Activated T-cell treated with anti-CD3 and anti-CD28 coated beads for 1 hour (primary cell): ENCODE measurements at places on chromosomes 6 and 20.

DNA sequence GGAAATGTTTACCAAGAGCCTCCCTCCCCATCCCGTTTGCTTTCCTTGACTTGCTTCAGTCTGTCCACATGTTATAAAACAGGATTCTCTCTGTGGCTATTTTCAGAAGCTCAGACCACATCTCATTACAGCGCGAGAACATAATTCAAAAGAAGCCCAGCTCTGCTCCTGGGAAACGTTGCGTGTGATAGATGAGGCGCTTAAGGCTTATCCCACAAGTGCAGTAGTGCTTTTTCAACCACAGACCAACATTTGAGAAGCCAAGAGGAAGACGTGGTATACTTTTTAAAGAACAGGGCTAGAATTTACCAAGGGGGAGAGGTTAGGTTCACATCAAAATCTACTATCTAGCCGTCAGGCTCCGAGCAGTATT, 239.5 kb downstream of the SLC24A3 start:
- DNase-seq, result no peak

DNA sequence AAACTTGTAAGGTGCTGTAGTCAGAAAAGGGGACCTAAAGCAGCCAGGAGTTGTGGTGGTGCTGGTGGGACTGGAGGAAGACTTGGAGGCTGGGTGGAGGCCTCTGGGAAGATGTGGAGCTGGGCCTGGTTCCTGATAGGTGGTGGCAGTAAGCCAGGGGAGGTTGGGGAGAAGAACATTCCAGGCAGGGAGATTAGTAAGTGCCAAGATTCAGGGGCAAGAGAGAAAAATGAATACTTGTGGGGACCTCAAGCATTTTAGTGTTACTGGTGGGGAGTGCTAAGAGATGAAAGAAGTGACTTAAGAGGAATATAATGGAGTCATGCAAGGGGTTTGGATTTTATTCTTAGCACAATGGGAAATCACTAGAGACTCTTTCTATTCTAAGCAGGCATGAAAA, 79.0 kb upstream of the B3GAT2 start:
- DNase-seq, result no peak

DNA sequence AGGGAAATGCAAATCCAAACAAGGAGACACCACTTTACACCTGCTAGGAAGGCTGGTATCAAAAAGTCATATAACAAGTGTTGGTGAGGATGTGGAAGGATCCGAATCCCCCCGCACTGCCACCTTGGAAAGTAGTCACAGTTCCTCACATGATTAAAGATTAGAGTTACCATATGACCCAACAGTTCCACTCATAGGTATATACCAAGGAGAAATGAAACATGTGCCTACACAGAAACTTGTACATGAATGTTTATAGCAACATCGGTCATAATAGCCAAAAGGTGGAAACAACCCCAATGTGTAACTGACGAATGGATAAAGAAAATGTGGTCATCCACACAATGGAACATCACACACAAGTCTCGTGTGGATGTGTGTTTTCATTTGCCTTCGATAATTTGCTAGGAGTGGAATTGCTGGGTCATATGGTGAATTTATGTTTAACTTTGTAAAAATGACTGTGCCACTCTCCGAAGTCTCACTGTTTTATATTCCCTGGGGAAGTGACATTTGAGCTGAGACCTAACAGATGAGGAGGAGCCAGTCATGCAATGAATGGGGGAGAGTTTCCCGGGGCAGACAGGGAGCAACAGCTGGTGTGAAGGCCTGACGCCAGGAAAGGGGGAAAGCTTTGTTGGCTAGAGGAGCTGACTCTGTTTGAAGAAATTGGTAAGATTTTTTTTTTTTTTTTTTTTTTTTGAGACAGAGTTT, 125.9 kb upstream of the MLN start:
- no peak for DNase-seq

DNA sequence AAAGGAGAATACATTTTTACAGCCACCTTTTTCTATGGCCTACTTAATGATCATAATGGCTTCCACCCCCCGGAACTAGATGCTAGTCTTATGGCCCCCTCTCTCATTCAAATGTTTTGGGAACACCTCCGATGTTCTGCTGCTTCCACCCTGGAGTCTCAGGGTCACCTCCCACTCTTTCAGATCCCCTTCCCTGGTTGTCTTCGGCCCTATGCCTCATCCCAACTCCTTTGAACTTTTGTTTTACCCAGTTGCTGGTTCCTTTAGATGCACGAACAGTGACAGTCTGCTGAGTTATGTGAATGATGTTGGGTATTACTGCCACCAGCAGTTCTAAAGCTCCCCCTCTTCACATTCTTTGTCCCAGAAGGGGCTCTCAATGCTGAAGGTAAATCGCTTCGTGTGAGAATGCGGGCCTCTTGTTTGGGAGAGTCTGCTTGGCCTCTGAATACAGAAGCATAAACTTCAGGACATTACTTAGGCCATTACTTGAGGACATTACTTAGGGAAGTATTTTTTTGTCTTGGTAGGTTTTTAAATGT, 309.1 kb downstream of the SOX4 start:
- DNase-seq, result no peak

DNA sequence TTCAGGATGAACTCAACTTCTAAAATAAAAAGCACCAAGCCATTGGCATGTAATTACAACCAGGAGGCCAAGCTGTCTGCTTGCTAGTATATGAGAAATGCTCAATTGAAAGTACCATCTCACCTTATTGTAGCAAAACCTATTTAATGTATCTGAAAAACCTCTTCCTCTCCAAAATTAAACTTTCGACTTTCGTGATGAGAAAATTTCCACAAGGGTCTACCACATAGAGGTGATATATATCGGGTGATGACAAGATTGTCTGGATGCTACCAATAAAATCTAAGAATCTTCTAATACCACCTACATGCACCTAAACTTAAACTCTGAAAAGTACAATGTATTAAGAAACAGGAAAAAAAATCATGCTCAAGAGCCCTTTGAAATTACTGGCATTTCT, 74.2 kb downstream of the ATXN1 start:
- no peak for DNase-seq

GRCh38 chr6:109008537-109009235, 86.0 kb downstream of the SESN1 start:
- DNase-seq, result no peak

DNA sequence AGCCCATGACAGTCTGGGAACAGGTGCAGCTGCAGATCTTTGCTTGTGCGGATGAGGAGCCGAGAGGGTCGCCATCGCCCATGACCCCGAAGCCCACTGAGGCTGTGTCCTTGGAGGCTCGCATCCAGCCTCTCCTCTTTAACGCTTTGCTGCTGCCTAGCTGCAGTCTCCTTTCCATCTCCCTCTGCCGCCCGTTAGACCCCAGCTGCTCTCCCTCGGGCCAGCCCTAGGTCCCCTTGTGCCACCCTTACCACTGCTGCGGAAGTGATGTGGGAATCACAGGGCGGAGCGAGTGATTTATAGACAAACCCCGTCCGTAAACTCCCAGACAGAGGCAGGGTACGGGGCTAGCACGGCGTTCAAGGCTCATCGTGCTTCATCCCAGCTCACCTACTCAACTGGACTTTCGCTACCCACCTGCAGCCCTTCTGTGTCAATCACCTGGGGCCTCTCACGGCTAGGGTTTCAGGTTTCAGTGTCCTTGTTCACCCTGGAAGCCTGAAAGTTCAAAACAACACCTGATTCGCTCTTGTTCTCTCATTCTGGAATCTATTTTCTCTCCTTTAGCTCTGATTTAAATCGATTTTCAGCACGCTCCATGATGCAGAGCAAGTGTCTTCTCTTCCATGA, 76.1 kb downstream of the PAX1 start:
- no peak for DNase-seq

GRCh38 chr6:134590449-134590848, 272.5 kb upstream of the SGK1 start:
- no peak for DNase-seq

GRCh38 chr6:78031228-78031627, 378.4 kb downstream of the MEI4 start:
- DNase-seq, result no peak

DNA sequence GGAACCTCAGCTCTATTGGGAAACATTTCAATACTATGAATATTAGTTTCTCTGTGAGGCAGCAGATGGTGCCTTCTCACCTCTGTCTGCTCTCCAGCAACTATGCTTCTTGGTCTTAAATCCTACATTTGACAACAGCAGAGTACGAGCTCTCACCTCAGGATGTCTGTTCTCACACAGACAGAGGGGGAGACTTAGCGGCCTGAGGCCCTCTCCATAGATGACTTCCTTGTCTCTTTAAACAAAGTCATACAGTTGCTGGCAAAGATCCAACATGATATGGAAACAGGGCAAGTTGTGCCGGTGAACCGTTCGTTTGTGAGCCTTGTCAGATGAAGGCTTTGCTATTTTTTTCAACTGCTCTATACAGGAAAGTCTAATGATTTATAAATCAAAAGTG, 43.7 kb upstream of the GABRR1 start:
- DNase-seq, result no peak

- DNase-seq, result no peak
Measured at GRCh38 chr6:38143191-38144150, 323.9 kb downstream of the ZFAND3 start.

- DNase-seq, result no peak
Measured at GRCh38 chr6:87174078-87174579, 18.8 kb downstream of the ZNF292 start.

GRCh38 chr6:15389765-15390723, 144.2 kb downstream of the JARID2 start:
- no peak for DNase-seq

- no peak for DNase-seq
Measured at GRCh38 chr6:34953061-34954025, 64.3 kb downstream of the ANKS1A start.

GRCh38 chr6:136641166-136641565, 90.9 kb upstream of the MAP7 start:
- DNase-seq, result no peak

DNA sequence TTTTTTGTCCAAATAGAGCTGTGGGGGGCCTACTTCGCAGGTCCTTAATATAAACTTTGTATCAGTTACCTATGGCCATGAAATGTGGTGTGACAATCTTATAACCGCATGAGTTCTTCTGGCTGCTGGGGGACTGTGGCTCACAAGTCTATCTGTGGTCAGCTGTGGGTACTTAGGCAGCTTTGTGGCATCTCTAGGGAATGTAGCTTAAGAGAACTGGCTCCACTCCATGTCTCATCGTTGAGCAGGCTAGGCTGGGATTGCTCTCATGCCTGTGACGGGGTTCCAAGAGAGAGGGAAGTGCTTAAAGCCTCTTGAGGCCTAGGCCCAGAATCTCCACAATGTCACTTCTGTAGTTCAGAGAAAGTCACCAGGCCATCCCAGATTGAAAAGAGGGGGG, 140.5 kb downstream of the BTBD3 start:
- no peak for DNase-seq

DNA sequence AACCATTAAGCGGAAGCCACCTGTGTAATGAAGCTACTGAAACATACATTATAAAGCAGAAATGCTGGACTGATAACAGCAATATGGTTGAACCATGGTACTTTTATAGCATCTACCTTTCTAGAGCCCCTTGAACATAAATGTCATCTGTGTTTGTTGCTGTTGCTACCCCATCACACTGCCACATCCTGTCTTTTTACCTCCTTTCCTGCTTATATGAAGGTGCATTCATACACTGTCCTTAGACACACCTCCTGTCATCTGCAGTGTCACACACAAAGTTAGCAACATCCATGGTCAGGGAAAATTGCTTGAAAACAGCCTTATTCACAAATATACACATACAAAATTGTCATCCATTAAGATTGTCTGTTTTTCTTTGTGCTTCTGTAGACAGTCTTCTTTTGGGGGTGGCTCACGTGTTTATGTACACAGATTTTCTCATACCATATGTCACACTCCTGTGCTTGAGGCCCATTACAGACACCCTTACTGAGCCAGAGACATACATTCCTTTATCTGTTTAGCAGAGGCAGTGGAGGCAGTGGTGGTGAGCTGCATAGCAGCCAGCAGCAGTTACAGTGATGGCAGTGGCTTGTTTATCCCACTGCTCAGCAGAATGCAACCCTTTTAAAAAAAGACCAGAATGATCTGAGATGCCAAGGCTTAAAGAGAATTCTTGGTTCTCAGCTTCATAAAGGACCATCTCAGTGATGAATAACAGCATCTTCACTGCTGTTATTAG, 25.9 kb downstream of the C6orf62 start:
- no peak for DNase-seq

- DNase-seq, result no peak
Measured at GRCh38 chr6:143253586-143253985, 192.9 kb downstream of the AIG1 start.

DNA sequence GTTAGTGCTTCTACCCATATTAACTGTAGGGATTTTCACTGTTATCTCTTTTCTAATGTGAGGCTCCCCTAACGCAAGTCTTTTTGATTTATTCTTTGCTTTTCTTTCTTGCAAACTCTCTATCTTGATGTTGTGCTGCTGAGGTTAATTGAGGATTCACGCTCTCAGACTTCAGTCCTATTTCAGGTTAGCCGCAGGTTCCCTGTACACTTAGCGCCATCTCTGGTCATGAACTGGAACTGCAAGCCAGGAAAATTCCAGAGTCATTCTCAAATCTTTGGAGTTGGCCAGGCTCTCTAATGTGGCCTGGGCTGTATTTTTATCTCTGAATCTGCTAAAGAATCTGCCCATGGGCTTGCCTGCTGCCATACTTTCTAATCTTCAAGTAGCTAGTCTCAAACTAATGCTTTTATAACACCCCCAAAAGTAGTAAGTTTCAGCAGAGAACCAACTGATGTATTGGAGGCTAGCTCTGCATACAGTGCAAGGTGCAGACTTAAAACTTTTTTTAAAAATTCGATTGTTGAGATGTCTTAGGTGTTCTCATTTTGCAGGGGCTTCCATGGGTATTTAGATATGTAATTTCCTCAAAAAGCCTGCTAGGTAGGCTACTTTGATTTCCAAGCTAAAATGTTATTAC, 91.1 kb upstream of the OPRM1 start:
- DNase-seq, result no peak

GRCh38 chr6:68649669-68650068, 14.6 kb downstream of the ADGRB3 start:
- DNase-seq, result no peak

GRCh38 chr20:37764333-37764935, 70.6 kb downstream of the CTNNBL1 start:
- no peak for DNase-seq

- no peak for DNase-seq
Measured at GRCh38 chr6:113185299-113185698, 671.8 kb upstream of the MARCKS start.

DNA sequence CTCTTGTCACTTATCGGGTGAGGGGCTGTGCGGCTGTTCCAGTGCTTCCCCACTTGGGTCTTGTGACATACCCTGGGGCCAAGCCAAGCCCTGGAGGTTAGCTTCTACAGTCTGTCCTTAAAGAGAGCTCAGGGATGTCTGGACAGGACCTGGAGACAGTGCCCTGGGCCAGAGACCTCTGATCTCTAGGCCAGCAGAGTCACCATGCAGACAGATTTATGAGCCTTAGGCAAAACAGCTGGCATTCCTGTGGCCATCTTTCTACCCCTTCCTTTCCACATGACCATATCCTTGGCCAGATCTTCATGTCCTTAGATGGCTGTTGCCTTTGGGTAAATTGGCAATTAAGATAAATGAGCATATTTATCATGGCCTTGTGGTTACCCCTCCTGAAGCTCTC, 678.6 kb downstream of the MAFB start:
- DNase-seq, result no peak

- DNase-seq, result no peak
Measured at GRCh38 chr6:150068151-150068550, 770 bp downstream of the ULBP3 start.
